ENCODE measurements at places on chromosomes 2 and 18. TPM values are rescaled to one million over a fixed set of nuclear protein-coding genes. Genes with fewer than 3 reads are reported as not detected.

DNA sequence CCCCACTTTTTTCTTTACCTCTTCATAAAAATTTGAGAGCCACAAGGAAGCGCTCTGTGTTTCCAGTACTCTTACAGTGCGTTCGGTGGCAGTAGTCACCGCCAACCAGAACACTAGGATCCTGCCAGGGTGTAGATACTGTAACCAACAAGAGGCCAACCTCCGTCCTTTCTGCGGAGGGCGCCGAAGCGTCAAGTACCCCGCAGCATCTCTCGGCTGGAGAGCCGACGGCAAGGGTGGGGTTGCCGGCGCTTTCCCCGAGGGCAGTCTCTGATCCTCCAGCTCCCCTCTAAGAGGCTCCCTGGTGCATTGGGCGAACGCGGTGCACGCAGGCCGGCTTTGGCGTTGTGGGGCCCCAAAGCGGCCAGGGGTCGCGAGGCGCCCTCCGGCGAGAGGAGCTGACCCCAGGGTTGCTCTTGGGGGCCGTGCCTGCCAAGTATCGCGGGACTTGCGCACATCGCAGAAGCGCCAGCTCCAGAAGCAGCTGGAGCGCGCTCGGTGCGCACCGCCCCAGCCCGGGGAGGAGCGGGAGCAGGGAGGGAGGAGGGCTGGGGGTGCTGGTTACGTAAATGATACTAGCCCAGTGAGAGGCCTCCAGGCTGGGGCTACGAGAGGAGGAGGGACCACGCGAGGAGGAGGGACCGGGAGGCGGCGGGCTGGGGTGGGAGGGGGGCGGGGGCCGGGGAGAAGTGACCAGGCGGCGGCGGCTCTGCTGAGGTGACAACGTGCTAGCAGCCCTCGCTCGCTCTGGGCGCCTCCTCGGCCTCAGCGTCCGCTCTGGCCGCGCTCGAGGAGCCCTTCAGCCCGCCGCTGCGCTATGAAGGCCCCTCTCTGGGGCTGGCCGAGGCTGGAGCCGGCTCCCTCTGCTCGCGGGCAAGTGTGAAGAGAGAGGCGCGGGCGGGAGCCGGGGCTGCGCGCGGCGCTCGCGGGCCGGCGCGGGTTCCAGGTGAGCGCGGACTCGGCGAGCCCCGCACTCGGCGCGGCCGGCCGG, at the start of gene GALNT13:
Gene GALNT13, plus strand, starts transcription at position 692 of the 991 bp plus-strand sequence.
- no peak for DNase-seq
- H3K4me1 ChIP-seq = no peaks in the 10 kb centered on the region
- H3K36me3 ChIP-seq = no peaks in the 10 kb centered on the region
- H3K27ac ChIP-seq = no peak within 1 kb of the TSS

- no peak for DNase-seq
- no peak overlapping the region for H3K27ac ChIP-seq
Measured at GRCh38 chr18:14962626-14963025, 214.7 kb downstream of the ANKRD30B start.

DNA sequence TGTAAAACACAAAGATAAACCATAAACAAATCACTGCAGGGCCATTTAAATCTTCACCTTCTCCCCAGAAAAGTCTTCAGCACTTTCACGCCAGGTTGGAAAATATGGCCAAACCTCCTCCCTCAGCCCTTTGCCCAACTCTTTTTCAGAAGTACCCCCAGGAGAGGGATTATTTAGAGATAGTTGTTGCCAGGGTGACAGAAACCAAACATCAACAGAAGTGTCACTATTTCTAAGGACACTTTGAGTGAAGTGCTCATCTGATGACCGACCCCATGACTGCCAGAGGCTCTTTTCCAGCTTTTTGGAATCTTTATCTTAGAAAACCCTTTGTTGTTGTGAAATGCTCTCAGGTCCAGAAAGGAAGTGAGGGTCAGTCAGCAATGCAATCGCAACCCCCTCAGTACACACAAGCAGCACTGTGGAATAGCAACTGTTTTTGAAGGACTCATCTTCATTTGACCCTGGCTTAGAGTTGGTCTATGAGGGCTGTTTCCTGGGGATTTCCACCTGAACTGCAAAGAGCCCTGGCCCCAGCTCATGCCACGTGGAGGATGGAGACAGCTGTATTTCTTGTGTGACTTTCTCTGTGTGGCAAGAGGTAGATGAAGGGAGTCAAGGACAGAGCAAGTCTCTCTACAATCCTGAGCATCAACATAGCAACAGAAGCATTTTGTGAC, 114.0 kb upstream of the STON1 start:
- H3K36me3 ChIP-seq = no peaks in the 10 kb centered on the region
- H3K4me1 ChIP-seq = peaks cover 24% of the 10 kb centered on the region
- no peak overlapping the region for H3K4me3 ChIP-seq
- no peak for DNase-seq
- H3K27me3 ChIP-seq = no peaks in the 10 kb centered on the region

DNA sequence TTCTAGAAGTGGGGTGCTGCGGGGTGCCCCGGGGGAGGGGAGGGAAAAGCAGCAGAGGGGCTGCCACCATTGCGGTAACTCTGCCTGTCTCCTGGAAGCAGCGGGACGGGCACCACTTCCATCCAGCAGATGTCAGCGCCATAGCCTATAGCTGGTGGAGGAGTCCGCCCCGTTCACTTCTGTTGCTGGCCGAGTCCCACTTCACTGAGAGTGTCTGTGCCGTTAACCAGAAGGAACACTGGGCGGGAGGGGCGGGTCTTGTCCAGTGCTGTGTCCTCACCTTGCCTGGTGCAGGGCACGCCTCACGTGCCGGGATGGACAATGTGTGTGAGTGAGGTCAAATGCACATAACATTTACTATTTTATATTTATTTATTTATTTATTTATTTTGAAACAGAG, 19.3 kb upstream of the ODC1 start:
- H3K4me1 ChIP-seq = no peaks in the 10 kb centered on the region
- H3K4me3 ChIP-seq = no peak overlapping the region
- H3K27me3 ChIP-seq = peaks cover 3% of the 10 kb centered on the region
- no peak for DNase-seq
- no peaks in the 10 kb centered on the region for H3K36me3 ChIP-seq

- no peak for DNase-seq
- H3K27me3 ChIP-seq = no peaks in the 10 kb centered on the region
- H3K4me1 ChIP-seq = no peaks in the 10 kb centered on the region
- no peak overlapping the region for H3K27ac ChIP-seq
- no peaks in the 10 kb centered on the region for H3K36me3 ChIP-seq
Measured at GRCh38 chr2:22904126-22904684, 480.8 kb upstream of the KLHL29 start.

DNA sequence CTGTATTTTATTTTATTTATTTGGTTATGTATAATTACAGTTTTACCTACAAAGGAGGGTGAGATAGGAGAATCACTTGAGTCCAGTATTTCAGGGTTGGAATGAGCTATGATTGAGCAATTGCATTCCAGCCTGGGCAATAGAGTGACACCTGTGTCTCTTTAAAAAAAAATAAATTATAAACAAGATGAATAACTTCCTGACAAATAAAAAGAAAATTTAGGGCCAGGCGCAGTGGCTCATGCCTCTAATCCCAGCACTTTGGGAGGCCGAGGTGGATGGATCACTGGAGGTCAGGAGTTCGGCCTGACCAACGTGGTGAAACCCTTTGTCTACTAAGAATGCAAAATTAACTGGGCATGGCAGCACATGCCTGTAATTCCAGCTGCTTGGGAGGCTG, 17.3 kb downstream of the MTA3 start:
- no peaks in the 10 kb centered on the region for H3K27me3 ChIP-seq
- no peak overlapping the region for H3K27ac ChIP-seq
- DNase-seq = no peak
- no peak overlapping the region for H3K4me3 ChIP-seq
- H3K36me3 ChIP-seq = no peaks in the 10 kb centered on the region
- no peaks in the 10 kb centered on the region for H3K4me1 ChIP-seq

TXNDC2 gene
- not detected for total RNA-seq

KIF1A gene
- total RNA-seq = 1.8 TPM

SPP2 gene
- not detected for total RNA-seq
